ENCODE measurements at places on chromosomes 12 and 14.

- no peak for DNase-seq
Measured at GRCh38 chr12:75288860-75289259, 41.3 kb downstream of the CAPS2 start.

DNA sequence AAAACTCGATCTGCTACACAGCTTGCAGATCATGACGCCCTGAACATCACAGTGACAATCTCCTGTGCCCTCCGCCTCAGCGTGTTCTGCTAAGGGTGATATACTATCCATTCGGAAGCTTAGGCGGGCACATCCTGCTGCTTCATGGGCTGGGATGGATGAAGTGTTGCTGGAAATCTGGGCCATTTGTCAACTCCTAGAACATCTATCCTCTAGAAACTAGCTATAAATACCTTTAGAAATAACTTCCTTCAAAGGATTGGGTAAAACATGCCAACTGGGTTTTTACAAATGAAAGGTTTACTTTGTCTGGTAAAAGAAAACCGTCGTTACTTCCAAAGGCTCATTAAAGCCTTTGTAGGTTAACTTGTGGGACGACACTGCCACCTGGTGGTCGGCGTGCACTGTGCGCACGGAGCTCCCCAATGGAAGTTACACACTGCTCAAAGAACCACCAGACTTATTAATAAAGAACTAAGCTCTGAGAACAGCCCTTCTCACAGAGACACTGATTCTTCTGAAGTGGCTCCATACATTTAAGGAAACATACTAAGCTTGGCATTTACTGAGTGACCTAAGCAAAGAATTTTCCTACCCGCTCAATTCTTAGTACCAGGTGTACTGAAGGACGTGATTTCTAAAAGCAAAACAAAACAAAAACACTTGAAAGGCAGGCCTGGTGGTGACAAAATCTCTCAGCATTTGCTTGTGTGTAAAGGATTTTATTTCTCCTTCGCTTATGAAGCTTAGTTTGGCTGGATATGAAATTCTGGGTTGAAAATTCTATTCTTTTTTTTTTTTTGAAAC lies 21.6 kb upstream of the CACNA2D4 start:
- DNase-seq = peak; percentile 95

- DNase-seq = no peak
Measured at GRCh38 chr14:32728976-32729375, 209.7 kb upstream of the NPAS3 start.

GRCh38 chr12:91667694-91668093 lies 478.0 kb downstream of the BTG1 start:
- no peak for DNase-seq

DNA sequence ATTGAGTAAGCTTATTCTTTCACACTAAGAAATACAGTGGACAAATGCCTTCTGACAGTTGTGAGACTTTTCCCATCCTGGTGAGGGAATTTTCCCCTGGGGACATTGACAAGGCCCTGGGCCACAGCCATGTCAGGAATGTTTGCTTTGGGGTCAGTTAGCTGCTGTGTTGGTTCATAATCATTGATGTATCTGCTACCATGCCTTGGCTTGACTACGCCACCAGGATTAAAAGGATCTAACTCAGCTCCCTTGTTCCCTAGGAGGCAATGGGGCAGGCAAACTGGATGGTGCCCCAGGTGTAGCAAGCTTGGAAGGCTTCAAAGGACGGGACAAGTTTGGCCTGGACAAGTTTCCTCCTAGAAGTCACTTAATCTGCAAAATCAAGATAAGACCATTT lies 3.1 kb upstream of the CCDC88C start:
- no peak for DNase-seq

DNA sequence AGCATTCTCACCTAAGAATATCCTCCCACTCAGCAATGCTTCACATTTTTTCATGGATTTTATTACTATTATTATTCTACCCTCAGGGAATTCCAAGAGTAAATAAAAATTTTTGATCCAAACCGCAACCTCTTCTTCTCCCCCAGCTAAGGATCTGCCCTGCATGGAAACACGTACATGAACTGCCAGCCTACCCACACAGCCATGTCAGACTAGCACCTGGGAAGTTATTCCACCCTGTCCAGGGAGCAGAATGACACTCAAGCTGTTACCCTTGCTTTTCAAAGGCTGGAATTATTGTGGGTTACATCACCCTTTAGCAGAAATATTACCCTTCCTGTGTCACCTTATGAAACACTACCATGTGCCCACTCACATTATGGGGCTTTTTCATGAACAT lies 227.3 kb upstream of the USP15 start:
- DNase-seq = no peak

GRCh38 chr12:131550121-131550520 lies 160.8 kb upstream of the SFSWAP start:
- DNase-seq = no peak

GRCh38 chr14:103366741-103367140 lies 18.5 kb upstream of the MARK3 start:
- no peak for DNase-seq

DNA sequence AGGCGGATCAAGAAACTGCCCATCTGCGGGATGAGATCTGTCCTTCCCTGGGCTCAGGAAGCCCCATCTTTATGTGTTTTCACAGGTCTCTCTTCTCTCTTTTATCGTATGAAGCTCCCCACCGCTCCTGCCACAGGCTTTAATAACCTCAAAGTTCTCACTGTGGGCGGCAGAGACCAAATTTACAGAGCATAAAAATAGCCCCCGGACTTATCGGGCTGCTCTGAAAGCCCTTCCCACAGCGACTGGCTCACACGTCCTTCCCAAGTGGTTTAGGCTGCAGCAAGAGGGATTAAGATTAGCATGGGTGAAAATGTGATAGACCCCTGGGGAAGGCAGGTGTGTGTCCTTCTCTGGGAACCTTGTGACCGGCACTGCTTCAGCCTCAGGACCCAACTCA lies 47.8 kb downstream of the TESC start:
- DNase-seq = no peak

GRCh38 chr12:15613981-15614380 lies 175.2 kb downstream of the EPS8 start:
- DNase-seq = no peak

- DNase-seq = no peak
Measured at GRCh38 chr14:104326848-104327247, 188.5 kb downstream of the KIF26A start.

- no peak for DNase-seq
Measured at GRCh38 chr14:79585845-79586244, 625.5 kb downstream of the DIO2 start.

DNA sequence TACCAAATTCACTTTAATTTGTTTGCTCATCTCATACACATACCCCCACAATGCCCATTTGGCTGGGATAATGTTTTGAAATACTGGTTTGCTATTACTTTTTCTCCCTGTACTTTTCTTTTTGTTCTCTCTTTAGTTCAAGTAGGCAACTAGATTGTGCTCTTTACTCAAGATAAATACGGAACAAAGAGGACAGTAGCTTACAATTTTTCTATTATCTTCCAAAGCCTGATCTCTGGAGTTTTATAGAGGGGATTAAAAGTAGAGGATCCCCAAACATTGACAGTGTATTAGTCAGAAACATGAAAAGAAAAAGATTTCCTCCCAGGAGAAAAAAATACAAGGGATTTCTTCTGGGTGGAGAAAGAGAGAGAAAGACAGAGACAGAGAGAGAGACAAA lies 102.1 kb upstream of the FSCB start:
- no peak for DNase-seq

DNA sequence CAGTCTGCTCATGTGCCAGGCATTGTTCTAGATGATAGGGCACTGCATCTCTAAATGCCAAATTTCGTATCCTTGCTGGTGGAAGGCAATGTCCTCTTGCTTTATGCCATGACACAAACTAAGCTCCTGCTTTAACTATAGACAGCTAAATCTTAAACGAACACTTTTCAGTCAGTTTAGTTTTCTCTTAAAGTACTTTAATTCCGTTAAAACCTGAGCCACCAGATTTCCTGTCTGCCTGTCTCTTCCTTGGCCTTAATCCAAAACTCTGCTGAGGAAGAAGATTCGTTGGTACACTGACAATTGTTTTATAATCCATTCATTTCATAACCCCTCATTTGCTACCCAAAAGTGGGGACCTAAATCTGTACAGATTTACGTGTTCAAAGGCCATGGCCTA lies 194.4 kb upstream of the BCL2L14 start:
- no peak for DNase-seq

- no peak for DNase-seq
Measured at GRCh38 chr12:103114296-103115055, 157.0 kb downstream of the ASCL1 start.

GRCh38 chr14:101705733-101706508 lies 55.6 kb upstream of the PPP2R5C start:
- peak; percentile 68 for DNase-seq

GRCh38 chr12:27237790-27238771 lies 6.0 kb upstream of the STK38L start:
- DNase-seq = peak; percentile 16

DNA sequence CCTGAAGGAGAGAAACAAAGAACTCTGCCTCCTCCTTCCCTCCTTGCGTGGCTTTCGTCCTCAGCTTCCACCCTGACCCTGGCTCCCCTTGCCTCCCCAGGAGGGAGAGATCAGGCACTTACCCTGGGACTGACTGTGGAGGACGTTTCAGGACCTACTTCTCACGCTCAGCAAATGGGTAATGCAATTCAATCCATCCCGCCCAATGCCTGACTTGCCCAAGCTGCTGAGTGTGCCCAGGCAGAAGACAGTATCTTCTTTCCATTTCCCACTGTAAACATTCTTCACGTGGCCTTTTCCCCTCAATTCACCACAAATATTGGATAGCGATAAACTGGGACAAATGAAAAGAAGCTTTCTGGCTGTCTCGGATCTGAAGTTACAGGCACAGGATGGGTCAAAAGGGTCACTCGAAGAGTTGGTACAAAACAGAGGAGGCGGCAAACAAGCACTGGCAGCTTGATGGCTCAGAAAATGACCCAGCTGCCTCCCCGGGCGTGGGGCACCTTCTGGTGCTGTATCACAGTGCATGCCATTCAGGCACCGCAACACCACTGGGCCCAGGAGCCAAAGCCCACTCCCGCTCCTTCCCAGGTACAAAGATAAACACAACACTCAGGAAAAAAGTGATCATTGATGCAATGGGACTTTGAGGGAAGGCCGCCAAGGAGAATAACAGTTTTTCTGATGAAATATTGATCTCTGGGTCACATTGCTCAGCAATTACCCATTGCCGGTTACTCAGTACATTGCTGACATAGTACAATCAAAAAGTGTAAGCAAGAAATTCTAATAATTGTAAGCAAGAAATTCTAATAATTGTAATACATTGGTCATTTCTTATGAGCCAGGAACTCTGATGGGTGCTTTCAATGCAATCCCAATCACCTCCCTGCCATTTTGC lies 65.8 kb downstream of the TRIM9 start:
- no peak for DNase-seq

GRCh38 chr14:51436630-51437029 lies 196.6 kb downstream of the TMX1 start:
- no peak for DNase-seq

DNA sequence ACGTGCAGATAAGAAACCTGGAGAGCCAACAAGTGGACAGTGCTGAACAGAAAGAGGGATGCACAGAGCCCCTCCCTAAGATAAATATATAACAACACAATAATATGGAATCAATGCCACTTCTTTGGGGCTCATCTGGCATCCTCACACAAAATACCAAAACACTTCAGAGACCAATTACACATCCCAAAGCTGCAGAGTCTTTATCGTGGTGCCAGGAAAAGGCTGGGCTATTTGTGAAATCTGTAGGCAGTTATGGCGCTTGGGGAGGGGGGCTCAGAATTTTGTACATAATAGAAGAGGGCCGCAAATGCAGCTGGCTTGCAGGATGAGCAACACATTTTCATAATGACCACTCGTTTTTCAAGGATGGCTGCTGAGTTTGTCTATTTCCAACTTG lies 160.4 kb upstream of the NOS1 start:
- no peak for DNase-seq

- DNase-seq = peak; percentile 55
Measured at GRCh38 chr12:46387670-46388069, 15.1 kb upstream of the SLC38A2 start.

GRCh38 chr14:79584679-79585078 lies 626.6 kb downstream of the DIO2 start:
- DNase-seq = no peak

DNA sequence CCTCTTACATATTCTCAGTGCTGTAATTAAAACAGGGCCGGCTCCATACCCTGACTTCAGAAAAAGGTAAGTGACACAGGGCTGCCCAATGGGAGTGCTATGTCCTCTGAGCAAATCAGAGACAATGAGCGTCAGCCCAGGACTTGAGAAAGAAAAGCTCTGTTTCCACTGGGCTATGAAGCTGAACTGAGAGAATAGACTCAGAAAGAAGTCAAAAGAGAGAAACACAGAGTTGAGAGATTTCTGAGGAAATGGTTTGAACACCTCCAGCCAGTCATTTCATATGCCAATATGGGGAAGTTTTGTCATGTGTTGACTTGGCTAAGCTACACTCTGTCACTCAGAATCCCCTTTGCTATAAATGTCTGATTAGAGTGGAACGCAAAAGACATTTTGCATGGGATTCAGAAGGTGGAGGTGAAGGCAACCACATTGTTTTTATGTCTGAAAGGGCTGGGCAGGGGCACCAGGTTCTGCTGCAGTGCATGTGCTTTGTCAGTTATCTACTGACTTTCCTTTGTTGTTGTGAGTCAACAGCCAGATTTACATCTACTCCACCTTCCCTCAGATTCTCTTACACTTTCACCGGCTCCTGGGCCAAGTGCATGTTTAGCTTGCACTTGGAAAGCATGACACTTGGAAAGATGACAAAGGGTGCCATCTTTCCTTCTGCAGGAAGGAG lies 313.3 kb downstream of the DUSP6 start:
- DNase-seq = peak; percentile 47

DNA sequence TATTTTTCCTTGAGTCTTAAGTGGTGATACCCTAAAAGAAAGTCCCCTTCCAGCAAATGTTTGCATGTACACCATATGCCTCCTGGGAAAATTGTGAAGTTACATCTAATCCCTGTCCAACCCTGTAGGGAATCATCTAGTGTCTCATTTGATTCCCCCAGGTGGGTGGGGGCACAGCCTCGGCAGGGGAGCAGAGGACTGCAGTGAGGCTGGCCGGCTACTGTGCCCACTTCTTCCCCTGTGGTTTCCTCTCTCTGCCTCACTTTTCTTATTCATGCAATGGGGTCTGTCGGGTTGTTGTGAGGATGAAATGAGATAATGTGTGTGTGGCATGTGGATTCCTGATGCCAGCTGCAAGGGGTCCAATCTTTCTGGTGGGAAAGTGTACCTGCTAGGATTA lies 6.0 kb downstream of the PAPLN start:
- no peak for DNase-seq

DNA sequence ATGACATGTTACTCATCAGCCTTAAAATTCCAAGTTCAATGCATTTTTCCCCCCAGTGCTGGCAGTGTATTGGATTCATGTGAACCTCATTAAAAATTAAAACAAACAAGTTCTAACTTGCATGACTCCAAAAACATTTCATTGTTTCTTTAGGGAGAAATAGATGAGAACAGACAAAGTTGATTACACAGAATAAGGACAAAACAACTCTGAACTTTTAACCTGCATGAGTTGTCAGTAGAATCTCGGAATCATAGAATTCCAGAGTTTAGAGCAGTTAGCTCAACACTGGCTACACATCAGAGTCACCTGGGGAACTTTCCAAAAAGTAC lies 127.5 kb downstream of the TMX1 start:
- no peak for DNase-seq

Data from activated naive CD4-positive, alpha-beta T cell treated with anti-CD3 and anti-CD28 coated beads for 36 hours (primary cell).